ENCODE measurements at places on chromosomes 4 and X.

- no peak for DNase-seq
Observed at GRCh38 chrX:130523460-130524394, 121.9 kb downstream of the RBMX2 start.

DNA sequence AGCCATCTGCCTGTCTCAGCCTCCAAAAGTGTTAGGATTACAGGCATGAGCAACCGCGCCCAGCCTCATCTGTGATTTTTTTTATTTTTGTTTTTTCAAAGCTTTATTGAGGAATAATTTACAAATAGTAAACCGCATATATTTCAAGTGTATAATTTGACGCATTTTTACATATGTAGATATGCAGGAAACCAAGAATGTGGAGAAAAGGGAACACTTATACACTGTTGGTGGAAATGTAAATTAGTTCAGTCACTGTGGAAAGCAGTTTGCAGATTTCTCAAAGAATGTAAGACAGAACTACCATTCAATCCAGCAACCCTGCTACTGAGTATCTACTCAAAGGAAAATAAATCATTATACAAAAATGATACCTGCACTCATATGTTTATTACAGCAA lies 85.9 kb downstream of the SLC16A2 start:
- DNase-seq = no peak

DNA sequence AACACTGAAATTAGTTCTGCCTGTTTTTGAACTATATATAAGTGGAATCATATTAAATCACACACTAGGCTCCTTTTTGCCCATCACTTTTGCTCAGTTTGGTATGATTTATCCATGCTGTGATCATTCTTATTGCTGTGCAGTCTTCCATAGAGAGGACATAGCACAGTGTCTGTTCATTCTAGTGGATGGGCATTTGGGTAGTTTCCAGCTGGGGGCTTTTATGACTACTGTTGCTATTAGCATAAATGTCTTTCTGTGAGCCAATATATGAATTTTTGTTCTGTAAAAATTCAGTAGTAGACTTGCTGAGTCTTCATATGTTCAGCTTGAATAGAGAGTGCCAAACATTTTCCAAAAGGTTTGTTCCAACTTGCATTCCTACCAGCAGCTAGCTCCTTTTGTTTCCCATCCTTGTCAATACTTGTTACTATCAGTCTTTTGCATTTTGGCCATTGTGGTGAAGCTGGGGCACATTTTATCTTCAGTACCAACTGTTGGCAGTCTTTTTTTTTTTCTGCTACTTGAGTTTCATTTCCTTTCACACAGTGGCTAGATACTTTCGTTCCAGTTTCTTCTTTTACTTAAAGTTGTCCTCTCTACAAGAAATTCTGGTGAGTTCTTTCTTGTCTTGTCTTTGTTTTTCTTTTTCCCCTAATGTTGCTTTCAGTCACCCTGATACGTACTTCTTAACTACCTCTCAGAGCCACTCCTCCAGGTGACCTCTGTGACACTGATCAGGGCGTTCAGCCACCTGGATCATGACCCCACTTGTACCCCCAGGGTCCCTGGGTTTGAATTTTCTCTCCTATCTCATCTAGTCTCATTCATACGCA lies 87.0 kb downstream of the ANXA3 start:
- DNase-seq = no peak

DNA sequence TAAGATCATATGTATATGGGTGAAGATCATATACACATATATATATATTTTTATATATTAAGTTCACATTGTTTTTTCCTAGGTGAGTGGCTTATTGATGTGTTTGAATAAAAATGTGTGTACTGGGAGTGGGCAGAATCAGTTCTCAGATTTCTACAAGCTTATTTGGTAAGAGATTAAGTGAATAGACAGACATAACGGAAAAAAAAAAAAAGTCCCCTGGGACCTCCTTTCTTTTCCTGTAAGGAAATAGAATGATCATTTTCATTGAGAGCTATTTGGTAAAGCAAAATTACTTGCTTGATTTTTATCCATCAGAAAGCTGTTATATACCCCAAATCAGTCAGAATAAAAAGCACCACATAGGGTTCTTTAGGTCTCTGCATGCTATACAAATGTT lies 597.7 kb downstream of the PCDH18 start:
- DNase-seq = no peak

DNA sequence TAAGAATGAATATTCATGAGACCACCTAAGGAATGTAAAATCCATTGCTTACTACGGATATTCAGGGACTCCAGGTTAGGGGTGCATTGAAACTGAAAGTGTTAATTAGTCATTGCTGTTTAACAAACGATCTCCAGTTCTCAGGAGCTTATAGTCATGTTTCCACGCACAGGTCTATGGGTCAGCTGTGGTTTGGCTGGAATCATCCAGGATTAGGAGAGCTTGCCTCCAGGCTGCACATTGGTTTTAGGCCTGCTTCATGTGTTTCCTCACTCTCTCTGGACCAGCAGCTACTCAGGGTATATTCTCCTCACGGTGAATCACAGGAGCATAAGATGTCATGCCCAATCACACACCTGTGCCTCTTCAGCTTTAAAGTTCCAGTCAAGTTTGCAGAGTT lies 98.9 kb downstream of the ATXN3L start:
- DNase-seq = peak; percentile 37
